ENCODE measurements at places on chromosomes 1 and 21.

- DNase-seq: no peak
Observed at GRCh38 chr1:84267476-84267875, 34.0 kb upstream of the SAMD13 start.

- DNase-seq: peak; percentile 77
Observed at GRCh38 chr1:52057255-52057654, 1.2 kb downstream of the BTF3L4 start.

DNA sequence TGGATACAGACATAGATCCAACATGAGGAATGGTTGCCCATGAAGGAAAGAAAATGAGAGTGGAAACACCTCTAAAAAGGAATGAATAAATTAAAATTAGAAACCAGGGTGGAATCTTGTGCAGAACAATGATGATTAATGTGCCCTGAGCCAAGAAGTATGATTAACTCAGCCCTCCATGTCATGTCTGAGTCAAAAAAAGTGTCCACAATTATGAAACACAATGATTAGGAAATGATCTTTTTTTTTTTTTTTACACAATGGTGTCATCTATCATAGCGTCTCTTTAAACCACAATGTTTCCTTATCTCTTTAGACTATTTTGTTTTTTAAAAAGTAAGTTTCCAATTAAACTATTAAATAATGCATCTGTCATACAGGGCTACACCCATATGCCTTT, 78.9 kb upstream of the RAB4A start:
- DNase-seq: peak; percentile 97

DNA sequence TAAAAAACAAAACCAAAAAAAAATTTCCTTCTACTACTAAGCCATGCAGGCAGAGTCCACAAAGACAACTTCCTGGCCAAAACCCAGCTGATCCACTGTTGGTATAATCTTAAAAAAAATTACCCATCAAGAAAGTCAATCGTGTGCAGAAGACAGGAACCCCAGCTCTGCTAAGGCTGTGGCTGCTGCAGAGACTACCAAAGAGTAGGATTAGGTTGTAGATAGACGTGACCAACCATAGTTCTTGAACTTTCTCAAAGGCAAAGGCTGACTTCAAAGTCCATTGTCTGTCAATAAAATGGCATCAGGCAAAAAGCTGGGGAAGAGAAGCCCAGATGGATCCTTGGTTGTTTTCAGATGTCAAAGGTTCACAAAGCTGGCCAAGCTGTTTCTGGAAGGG, 3.4 kb downstream of the PSMB4 start:
- DNase-seq: no peak

GRCh38 chr1:10714337-10715114, 81.9 kb downstream of the CASZ1 start:
- no peak for DNase-seq

GRCh38 chr1:89761901-89762300, 58.9 kb upstream of the LRRC8D start:
- DNase-seq: no peak

DNA sequence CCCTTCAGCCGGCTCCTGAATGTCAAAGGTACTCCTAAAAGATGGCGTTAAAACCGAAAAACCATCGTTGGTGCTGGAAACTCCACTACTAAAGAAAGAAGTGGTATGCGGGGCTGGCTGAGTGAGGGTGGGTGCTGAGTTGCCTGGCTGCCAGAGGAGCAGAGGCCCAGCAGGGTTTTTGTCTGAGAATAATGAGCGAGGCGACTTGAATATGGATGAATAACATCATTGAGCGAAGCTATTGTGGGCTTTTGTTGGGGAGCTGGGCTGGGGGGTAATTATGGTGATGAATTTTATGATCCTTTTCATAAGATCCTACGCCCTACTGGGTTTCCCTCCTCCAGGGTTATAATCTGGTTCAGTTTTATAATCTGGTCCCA, 2.0 kb downstream of the PDPN start:
- DNase-seq: no peak

GRCh38 chr1:41093826-41094225, 72.3 kb upstream of the SLFNL1 start:
- DNase-seq: no peak
